ENCODE measurements at places on chromosomes 2 and 18.

GRCh38 chr2:1633092-1633671, 111.1 kb downstream of the PXDN start:
- DNase-seq: no peak

DNA sequence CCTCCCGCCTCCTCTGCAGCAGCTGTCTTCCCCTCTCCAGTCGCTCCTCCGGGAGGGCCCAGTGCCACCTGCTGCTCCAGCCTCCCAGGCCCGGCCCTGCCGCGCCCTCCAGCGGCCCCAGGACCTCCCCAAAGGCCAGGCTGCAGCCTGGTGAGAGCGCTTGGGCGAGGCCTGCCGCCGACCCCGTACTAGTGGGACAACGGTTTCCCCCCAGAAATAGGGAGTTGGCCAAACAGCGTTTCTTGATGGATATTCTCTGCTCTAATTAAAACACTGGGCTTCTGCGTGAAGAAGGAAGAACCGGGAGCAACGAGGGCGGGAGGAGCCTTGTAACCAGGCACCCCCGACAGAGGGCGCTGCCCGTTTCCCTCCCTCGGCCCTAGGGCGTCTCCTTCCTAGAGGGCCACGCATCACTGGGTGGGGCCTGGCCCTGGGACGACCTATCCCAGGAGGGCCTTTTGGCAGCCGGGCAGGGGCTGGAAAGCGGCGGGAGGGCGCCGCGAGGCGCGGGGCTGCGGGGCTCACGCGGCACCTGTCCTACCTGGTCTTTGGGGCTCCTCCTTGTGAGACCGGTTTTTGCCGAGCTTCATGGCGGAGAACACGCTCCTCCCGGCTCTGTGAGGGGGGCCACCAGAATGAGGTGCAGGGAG, 25.4 kb upstream of the OTOF start:
- peak; percentile 25 for DNase-seq

GRCh38 chr2:715854-716560, 38.8 kb upstream of the TMEM18 start:
- DNase-seq: peak; percentile 3

- DNase-seq: no peak
Observed at GRCh38 chr18:1304392-1304992, 399.8 kb downstream of the ADCYAP1 start.

DNA sequence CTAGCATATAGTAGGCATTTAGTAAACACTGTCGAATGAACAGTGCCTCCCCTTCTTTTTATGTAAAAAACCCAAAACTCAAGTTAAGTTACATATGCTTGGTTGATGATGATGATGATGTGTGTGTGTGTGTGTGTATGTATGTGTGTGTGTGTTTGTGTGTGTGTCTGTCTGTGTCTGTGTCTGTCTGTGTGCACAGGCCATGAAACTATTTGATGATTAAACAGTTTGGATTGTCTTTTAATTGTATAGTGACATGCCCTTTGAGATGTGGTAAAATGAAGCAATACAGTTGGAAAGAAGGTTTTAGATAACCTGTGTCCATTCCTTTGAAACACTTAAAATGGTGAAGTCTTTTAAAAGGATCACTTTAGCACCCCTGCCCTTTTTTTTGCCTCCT, 105.6 kb downstream of the MAP4K4 start:
- peak; percentile 80 for DNase-seq

DNA sequence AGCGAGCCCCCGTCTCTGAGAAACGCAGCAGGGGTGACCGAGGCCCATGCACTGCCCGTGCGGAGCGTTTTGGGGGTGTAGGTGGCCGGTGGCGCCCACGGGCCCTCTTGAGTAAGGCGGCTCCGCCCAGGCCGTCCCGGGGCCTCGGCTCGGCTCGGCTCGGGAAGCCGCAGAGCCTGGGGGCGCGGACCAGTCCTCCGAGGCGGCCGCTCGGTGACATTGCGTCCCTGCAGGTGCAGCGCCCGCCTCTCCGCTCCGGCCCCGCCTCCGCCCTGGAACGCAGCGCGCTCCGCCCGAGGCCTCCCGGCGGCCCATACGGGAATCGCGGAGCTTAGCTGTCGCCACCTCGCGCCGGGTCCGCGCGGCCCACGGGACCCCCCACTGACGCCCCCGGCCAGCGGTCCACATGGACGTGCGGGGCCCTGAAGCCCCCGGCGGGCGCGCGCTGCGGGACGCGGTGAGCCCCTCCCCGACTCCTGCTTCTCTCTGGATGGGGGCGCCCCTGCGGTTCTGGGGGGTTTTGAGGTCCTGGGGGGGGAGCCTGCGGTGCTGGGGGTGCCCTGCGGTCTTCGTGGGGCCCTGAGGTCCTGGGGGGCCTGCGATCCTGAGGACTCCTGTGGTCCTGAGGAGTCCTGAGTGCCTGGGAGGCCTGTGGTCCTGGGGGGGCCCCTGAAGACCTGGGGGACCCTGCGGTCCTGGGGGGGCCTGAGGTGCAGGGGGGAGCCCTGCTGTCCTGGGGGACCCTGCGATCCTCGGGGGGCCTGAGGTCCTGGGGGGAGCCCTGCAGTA, at the start of gene HSBP1L1:
Gene HSBP1L1 (plus strand): TSS at position 314 of the 789 bp plus-strand sequence. CDS start 93 bp downstream, at position 407.
- no peak for DNase-seq

- no peak for DNase-seq
Observed at GRCh38 chr18:78798402-78799175, 181.0 kb upstream of the SALL3 start.

DNA sequence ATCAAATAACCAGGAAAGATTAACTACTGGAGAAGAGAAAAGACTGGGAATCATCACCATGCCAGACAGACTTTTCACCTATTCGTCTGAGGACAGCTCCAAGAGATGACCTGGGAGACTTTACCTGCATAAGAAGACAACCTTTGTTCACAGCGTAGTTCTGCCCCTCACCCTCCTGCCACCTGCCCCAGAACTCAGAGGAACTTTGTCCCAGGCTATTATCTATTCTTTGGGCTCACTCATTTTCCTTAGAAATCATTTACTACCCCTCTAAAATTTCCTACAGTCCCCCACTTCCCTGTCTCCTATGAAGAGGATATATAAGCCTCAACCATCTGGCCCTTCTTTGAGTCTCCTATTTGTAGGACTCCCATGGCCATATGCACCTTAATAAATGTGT, 19.3 kb upstream of the COPS8 start:
- no peak for DNase-seq

- DNase-seq: no peak
Observed at GRCh38 chr2:23563673-23564614, 179.0 kb downstream of the KLHL29 start.

DNA sequence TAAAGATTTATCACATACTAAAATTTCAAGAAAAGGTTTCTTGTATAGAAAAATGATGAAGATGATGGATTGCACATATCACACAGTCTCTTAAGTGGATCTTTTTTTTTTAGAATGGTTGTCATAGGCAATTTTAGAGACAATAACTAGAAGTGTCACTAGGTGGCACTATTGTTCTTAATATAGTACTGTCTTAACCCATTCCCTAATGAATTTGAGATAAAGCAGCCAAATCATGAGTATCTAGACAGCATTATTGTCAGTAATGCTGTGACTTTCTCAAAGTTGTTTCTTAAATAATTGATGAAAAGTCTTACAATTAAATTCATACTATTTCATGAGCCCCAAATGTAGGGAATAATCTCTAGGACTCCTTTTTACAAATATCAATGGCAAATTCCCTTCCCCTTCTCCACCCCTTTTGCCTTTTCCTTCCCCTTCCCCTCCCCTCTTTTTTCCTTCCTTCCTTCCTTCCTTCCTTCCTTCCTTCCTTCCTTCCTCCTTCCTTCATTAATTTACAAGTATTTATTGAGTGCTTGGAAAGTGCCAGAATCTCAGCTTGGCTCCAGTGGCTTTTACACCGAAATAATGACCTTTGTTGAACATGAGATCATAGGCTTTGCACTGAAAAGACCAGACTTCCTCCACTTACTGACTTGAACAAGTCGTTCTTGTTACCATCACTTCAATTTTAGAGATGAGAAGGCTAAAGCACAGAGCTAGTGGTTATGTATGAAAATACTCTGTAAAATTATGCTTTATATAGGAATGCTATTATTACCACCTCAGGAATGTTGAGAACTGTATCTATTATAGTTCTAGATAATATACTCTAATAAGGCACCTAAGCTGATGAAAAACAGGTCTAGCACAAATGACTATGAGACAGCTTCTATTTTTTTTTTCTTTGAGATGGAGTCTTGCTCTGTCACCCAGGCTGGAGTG, 19.8 kb downstream of the MYL12B start:
- DNase-seq: peak; percentile 83

GRCh38 chr2:80365762-80366161, 61.2 kb upstream of the LRRTM1 start:
- no peak for DNase-seq

- DNase-seq: no peak
Observed at GRCh38 chr2:236873636-236874035, 212.1 kb upstream of the COPS8 start.

DNA sequence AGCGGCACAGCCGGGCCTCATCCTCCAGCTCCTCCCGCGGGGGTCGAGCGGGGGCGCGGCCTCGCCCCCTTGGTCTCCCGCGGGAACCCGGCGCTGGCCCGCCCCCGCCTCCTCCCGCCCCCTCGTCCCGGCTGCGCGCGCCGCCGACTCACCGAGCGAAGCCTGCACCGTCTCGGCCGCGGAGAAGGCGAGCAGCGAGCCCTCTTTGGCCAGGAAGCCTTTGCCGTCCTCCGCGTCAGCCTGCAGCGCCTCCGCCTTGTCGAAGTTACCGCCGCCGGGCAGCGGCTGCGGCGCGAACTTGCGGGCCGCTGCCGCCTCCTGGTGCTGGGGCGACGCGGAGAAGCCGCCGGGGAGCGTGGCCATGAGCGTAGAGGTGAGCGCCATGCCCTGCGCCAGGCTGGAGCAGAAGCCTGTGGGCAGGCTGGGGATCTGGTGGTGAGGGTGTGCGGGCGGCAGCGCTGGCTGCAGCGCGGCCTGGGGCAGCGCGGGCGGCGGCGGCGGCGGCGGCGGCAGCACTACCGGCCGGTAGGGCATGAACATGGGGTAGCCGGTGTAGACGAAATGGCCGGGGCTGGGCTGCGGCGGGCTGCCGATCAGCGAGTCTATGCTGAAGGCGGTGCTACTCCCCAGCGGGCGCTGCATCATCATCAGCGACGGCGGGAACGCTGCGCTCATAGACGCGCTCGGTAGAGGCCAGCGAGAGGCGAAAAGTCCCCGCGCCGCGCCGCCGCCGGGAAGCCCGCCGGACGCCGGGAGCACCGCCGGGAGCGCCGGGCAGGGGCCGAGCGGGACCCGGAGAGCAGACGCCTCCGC, 683 bp downstream of the GBX2 start:
- peak; percentile 22 for DNase-seq

DNA sequence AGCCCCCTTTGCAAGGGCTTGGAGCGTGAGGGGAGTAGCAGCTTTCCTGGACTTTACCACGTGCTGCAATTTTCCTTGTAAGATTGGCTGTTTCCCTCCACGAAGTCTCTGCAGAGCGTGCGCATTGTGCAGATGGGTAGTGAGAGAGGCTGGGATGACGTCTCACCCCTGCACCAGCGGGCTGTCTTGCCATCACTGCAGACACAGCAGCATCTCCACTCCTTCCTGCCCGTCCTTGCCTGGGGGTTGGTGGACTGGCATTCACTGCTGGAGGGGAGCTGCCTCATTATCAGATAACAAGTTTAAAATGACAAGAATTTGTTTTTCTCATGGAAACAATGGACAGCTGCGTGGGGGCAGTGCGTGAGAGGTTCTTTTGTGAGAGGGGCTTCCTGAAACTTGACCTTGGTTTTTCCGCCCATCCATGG, 45.3 kb upstream of the HS6ST1 start:
- no peak for DNase-seq

- peak; percentile 83 for DNase-seq
Observed at GRCh38 chr2:85421260-85422071, 3.0 kb downstream of the SH2D6 start.

GRCh38 chr2:69798290-69798908, 31.1 kb upstream of the GMCL1 start:
- DNase-seq: peak; percentile 82

DNA sequence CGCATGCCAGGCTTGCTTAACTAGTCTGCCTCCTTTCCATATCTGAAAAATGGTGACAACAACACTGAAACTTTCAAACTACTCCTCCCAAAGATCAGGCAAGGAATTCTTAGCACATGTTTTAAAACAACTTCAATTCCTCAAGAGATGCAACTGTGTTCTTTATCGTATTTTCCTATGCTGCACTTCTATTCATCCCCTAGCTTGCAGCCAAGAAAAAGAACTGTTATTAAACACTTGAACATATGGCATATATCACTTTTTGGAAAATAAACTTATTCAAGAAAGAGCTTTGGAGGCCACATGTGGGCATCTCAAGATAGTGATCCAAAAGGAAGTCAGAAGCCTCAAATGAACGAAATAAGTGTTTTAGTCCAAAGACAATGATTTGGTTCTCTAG, 75.6 kb upstream of the STAM2 start:
- DNase-seq: no peak

Data from amniotic epithelial cell (primary cell).